ENCODE measurements at places on chromosomes 6 and 20.

DNA sequence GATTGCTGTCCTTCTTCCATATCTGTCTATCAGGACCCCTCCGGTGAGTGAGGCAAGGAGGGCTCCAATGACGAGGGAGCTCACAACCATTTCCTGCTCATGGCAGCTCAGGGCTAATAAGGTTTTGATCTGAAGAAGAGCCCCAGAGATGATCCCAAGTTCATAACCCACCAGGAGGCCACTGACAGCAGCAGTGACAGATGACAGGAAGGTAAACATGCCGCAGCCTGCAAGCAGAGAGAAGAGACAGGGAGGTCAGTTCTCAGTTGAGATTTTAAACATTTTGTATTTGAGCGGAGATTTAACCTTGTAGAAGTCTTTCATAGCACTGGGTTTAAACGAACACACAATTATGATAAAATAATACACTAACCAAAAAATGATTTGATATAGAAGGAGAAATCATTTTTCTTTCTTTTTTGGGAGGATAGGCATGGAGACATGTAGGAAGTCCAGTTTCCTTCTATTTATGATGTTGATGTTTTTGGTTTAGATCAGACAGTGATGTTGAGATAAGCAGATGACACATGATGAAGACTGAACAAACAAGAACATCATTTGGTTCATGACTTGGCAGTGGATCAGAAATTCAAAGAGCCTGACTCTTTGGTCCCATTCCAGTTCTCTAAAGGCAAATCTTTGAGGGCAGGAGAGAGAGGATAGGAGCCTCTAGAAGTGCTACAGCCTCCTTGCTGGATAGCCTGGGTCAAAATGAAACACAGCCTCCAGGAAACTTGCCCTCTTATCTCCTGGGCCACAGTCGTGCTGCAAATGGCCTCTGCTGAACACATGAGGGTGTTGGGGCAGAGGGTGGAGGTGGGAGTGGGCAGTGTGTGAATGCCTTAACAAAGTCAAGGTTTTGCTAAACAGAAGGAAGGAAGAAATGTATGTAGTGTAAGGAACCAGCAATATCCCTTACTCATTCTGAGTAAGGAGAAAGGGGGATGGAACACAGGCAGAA, 22.6 kb downstream of the SLC2A12 start:
- DNase-seq = no peak

- DNase-seq = no peak
These were observed 78.3 kb upstream of the FYN start for GRCh38 chr6:111951497-111952085.

DNA sequence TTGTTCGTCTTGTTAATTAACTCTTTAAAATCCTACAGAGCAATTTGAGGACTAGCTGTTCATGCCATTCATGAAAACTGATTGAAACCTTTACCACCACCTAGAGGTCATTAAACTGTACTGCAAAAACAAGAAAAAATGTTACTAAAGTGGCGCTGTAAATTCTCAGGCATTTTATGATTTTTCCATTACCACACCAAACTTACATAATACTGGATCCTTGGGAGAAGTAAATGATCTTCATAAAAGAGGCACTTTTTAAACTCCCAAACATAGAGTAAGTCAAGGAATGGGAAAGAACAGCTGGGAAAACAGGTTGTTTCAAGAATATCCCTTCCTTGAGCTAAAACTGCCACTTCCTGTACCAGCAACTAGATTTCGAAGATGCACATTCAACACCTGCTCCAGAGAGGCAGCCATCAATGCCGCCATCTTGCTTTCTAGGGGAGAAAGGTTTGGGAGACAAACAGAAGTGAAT, 54.3 kb downstream of the MYLIP start:
- DNase-seq = no peak

- DNase-seq = no peak
These were observed 244.2 kb downstream of the NRN1 start for GRCh38 chr6:5762561-5762968.

GRCh38 chr20:49880177-49880576, 35.2 kb downstream of the SPATA2 start:
- no peak for DNase-seq

DNA sequence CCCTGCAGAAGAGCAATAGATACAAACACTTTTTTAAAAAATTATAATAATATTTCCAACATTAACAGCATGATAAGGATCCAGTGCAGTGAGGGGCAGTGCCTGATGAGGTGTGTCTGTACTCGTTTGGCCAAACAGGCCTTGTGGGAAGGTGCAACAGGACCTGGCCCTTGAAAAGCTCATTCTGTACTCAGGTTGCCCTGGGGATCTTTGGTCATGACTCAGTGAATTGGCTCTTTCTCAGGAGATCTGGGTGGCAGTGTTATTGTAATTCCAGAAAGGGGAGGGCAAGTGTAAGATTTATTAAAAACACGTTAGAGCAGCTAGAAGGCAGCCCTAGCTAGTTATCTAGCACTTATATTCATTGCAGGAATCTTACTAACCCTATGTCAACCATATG, 2.9 kb upstream of the SPINT3 start:
- DNase-seq = no peak

- no peak for DNase-seq
These were observed 280.1 kb downstream of the TFAP2B start for GRCh38 chr6:51098791-51099190.

DNA sequence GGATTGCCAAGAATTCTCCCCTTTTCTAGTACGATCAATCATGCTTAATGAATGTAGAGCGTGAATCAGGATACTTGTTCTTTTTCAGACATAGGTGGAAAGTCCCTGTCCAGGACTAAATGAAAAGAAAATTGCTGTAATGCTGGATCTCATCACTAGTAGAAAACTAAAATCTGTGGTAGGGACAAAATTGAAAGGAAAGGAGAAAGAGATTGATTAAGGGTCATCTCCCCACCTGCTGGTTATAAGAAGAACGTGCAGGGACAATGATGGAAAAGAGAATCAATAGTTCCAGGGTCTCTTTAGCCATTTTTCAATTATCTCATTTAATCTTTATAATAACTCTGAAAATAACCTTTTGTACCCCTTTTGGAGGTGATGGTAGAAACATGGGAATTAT, 18.7 kb upstream of the HLA-DRB1 start:
- no peak for DNase-seq

- DNase-seq = no peak
These were observed 65.0 kb upstream of the VSTM2L start for GRCh38 chr20:37837924-37838323.

- DNase-seq = no peak
These were observed 5.4 kb downstream of the OR2H2 start for GRCh38 chr6:29590218-29590808.

- no peak for DNase-seq
These were observed 4.6 kb upstream of the ZSCAN9 start for GRCh38 chr6:28220257-28221133.

GRCh38 chr6:161242779-161243693, 30.8 kb downstream of the AGPAT4 start:
- no peak for DNase-seq

- peak; percentile 56 for DNase-seq
These were observed 622 bp downstream of the SS18L1 start for GRCh38 chr20:62143957-62144825.

- no peak for DNase-seq
These were observed 42.7 kb upstream of the TNFRSF21 start for GRCh38 chr6:47352194-47352920.

GRCh38 chr20:50717974-50718761, 13.2 kb upstream of the PARD6B start:
- no peak for DNase-seq

- no peak for DNase-seq
These were observed 246.1 kb downstream of the TFAP2C start for GRCh38 chr20:56875052-56875659.

DNA sequence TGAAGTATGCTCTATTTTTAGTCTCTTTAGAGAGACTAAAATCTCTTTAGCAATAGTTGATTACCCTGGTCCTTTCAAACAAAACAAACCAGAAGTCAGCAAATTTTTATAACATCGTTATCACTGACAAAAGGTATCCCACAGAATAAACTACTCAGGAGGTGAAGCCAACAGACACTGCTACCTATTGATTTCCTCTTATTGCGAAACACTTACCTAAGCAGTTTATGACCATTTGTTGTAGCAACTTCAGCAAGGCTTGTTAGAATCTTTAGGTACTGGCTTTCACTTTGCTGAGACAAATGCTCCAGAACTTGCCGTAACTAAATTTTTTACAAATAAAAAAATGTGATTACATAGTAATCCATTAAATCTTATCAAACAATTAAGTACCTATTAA, 64.4 kb downstream of the HACE1 start:
- no peak for DNase-seq

- DNase-seq = no peak
These were observed 27.3 kb upstream of the SHLD1 start for GRCh38 chr20:5722927-5723326.

GRCh38 chr6:150761771-150762170, 103.7 kb upstream of the MTHFD1L start:
- no peak for DNase-seq

DNA sequence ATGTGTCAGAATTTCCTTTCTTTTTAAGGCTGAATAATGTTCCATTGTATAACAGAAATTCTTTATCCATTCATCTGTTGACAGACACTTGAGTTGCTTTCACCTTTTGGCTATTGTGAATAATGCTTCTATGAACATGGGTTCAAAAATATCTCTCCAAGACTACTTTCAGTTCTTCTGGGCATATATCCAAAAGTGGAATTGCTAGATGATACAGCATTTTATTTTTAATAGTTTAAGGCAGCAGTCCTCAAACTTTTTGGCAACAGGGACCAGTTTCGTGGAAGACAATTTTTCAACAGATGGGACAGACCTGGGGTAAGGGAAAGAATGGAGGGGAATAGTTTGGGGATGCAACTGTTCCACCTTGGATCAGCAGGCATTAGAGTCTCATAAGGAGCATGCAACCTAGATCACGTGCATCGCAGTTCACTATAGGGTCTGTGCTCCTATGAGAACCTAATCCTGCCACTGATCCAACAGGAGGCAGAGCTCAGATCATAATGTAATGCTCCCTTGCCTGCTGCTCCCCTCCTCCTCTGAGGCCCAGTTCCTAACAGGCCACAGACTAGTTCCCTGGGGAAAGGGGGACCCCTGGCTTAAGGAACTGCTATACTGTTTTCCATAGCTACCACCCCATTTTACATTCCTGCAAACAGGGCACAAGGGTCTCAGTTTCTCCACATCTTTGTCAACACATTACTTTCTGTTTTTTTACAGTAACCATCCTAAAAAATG, 239.9 kb upstream of the RNF217 start:
- DNase-seq = no peak

DNA sequence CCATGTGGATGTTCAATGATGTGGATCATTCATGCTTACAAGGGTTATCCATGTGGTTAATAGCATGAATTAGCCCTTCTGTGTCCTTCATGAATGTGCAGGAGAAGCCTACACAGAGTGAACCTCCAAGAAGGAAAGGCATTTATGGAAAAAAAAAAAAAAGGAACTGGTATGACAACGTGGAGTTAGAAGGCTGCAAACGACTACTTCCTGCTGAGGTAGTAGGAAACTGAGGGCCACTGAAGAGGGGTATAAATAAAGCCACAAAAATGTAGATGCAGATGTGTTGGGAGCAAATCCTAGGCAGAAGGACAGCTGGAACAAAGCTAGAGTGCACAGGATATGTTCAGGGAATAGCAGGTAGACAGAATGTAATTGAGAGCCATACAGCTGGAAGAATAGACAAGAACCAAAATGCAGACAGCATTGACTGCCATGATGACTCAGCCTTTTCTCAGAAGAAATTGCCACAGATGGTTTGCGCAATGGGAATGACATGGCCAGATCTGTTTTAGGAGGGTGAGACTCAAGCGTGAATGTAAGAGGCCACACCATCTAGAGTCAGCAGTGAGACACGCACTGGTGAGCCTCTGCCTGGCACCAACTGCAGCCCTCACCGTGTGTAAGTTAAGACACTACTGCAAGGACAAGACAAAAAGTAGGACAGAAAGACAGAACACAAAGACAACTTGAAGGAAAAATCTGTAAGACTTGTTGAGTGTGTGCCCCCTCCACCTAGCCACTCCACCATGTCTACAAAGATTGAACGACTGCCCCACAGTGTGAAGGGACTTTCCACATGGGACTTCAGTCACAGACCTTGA, 79.8 kb downstream of the KIF13A start:
- peak; percentile 21 for DNase-seq

GRCh38 chr6:74731931-74732330, 473.9 kb downstream of the COL12A1 start:
- DNase-seq = no peak

DNA sequence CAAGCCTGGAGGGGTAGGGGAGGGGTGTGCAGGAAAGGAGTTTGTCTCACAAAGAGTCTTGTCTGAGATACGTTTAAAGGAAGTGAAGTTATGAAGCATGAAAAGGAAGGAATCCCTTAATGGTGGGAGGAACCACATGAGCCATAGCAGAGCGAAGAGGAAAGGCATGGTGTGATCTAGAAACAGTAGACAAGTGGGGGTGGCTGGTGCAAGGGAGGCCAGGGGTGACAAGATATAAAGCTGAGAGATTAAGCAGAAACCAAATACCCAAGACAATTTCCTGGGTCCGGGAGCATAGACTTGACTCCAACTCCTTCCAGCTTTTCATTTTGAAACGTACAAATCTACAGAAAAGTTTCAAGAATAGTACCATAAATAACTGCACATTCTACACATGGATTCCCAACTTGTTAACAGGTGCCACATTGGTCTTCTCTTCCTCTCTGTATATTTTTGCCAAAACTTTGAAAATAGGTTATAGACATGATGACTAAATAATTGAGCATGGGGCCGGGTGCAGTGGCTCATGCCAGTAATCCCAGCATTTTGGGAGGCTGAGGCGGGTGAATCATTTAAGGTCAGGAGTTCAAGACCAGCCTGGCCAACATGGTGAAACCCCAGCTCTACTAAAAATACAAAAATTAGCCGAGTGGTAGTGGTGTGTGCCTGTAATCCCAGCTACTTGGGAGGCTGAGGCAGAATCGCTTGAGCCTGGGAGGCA, 211.6 kb downstream of the SLC24A3 start:
- DNase-seq = no peak

DNA sequence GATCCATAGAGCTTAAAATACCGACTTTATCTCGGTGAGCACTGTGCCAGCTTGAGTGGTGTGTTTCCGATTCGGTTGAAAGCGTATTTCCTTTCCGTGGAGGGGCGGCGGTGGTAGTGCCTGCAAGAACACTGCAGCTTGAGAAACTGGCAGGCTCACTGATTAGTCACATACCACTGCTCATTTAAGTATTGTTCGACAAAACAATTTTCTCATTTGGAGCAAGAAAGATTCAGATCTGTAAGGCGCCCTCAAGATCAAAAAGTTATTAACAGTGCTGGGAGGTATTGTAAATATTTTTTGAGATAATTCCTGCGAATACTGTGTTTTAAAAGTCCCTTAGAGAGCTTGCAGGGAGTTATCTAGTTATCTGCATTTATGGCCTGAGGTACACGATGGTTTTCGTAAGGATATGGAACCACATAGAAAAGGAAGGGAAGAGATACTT, 1.3 kb downstream of the MAPK14 start:
- peak; percentile 75 for DNase-seq
